Neural crest cell (in vitro differentiated cells): ENCODE measurements at places on chromosomes 11 and 22.

DNA sequence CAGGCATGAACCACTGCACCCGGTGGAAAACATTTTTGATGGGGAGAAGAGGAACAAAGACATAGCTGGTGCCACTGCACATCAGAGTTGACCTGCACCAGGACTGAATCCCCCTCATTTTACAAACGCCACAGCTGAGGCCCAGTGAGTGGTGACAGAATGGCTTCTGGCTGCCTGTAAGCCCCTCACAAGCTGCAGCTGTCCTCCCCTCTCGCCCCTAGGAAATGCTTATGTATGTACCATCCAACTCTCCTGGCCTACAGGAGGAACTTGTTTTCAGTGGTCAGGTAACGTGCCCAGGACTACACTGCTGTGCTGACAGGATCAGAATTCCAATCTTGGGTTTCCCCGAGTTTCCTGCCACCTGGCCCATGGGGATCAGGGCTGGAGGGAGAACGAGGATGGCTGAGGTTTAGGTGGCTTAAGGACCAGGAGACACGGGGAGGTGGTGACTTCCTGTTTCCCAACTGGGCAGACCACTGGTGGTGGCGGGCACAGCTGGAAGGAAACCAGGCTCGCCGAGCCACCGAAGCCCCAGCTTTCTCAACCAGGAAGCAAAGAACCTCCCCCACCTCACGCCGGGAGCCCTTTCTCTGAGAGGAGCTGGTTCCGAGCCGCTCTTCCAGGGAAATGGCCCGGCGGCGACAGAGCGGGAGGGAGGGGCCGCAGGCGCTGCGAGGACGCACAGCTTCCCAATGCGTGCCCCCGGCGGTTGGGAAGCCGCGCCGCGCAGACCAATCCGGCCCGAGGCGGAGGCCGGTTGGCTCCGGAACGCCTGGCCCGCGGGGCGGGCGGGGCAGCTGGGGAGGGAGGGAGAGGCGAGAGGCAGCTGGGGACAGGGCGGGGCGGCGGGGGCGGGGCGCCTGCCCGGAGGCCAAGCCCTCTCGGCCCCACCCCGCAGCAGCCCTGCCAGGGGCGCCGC lies 1.0 kb upstream of the LRFN4 start:
- DNase-seq = peak; percentile 84

DNA sequence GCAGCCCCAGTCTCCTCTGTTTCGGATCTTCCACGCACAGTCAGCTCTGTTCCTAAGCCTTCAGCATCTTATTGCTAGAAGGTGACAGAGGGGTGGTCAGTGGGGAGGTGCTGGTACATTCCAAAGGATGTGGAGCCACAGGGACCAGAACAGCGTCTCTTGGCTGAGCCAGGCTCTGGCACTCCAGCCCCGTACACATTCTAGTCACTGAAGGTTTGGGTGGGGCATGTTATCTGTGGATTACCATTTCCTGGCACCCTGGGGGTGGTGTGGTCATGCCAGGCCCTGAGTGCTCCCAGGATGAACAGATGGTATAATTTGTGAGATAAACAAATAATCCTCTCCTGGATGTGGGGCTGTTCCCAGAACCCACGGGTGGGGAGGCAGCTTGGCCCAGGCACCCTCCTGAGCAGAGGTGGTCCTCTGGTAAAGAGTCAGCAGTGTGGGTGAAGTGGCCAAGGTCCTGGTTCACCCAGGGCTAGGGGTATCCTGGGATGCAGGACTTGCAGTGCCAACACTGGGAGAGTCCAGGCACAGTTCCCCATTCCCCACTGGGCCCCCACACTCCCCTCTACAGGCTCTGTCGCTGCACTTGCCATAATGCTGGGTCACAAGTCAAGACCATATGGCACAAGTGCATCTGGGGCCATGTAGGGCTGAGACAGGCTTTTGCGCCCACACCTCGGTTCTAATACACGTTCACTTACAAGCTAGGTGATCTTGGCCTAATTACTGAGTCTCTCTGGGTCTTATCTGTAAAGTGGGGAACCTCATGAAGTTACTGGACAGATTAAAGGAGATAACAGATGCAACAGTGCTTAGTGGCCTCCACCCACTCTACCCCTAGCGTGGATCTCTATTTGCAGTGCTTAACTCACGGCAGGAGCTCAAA lies 33.0 kb downstream of the DKK3 start:
- DNase-seq = no peak

GRCh38 chr11:532986-533585 lies 2.3 kb downstream of the HRAS start:
- DNase-seq = no peak

- DNase-seq = no peak
Observed at GRCh38 chr11:93603225-93604007, 58.1 kb upstream of the CEP295 start.

GRCh38 chr11:13784441-13784840 lies 116.0 kb downstream of the FAR1 start:
- DNase-seq = no peak

DNA sequence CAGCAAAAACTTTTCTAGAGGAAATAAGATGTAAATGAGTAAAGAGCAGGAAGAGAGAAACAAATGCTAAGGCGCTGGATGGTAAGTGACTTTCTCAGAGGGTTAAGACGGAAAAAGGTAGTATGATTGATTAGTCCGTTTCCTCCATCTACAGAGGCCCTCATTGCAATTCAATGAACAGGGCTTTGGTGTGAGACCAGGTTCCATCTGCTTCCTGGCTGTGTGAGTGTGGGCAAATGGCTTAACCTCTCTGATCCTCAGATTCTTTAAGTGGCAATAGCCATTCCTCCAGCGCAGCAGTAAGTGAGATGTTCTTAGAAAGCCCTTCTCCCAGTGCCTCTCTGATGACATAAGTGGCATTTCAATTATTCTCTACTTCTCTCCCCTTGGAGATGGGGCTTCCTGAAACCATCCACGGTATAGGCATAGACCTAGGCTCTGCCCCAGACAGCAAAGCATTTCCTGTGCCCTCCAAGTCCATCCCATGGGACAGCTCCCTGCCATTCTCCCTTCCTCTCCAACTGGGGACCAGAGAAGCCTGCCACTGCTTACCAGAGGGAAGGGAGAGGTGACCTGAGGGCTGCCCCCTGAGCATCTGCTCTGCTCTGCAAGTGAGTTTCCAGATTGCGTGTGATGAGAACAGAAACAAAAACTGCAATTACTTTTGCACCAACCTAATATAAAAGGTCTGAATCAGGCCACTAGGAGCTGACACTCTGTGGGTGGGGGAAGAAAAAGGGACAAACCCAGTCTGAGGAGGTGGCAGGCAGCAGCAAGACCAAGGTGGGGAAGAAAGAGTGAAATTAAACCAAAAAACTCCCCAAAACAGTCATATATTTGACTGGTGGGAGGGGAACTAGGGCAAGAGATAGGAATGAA lies 12.7 kb upstream of the CD44 start:
- no peak for DNase-seq

GRCh38 chr11:8604078-8604723 lies 10.2 kb upstream of the STK33 start:
- peak; percentile 56 for DNase-seq

- DNase-seq = peak; percentile 99
Observed at GRCh38 chr11:65711785-65712632, at the start of gene KAT5. KAT5 (plus strand) TSS chr11:65712252; CDS start chr11:65712268, 16 bp downstream.

DNA sequence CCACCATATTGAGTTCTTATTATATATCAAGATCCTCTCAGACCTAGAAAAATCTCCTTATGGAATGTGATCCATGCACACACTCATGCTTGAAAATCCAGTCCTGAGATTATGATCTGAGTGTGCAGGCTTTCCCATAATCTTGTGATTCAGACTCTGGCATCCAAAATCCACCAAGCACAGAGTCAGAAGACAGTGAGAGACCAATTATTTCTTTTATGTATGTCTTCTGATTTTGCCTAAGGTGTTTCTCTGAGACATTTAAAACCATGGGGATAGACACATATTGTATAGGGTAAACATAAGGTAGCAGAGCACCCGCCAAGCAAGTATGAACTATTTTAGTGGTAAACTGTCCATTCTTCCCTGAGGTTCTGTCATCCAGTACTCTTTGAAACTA lies 52.0 kb upstream of the MMP13 start:
- DNase-seq = no peak

DNA sequence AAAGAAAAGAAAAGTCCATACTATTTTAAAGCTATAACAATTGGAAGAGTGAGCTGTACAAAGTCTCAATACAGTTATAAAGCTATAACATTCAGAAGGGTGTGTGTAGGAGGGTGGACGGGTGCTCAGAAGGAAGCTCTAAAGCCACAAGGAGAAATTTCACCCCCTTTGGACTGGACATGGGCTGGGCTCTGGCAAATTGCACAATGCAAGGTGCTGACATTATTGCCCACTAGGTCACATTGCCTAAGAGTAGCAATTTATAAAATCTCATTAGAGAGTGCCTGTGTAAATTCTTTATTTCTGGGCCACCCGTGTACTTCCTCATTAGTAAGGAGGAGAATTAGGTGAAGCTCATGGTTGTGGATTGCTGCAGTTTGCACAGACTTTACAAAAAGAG lies 5.7 kb upstream of the APOBEC3A start:
- no peak for DNase-seq

GRCh38 chr11:57778318-57779037 lies 16.9 kb downstream of the CTNND1 start:
- peak; percentile 51 for DNase-seq

GRCh38 chr11:117950301-117950700 lies 21.1 kb upstream of the TMPRSS13 start:
- DNase-seq = no peak
